Naive thymus-derived CD4-positive, alpha-beta T cell (primary cell): ENCODE measurements at places on chromosomes 4 and X. TPM values are rescaled to one million over a fixed set of nuclear protein-coding genes. Genes with fewer than 3 reads are reported as not detected.

DNA sequence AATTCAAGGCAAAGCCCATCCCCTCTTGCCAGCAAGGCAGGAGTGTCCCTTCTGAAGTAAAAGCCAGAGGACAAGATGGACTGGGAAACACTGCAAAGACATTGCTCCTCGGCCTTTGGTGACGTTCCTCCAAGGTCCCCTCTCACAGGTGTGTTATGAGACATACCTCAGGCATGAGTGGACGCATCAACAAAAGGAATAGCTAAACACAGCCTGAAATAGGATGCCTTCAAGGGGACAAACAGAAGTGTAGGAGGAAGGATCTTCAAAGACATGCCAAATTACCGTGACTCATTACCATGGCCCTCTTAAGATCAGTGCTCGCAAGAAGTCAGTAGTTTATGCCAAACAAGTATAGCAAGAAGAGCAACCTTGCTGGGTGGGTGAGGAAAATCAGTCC lies 6.0 kb upstream of the IDS start:
- peaks cover 4% of the 10 kb centered on the region for H3K4me1 ChIP-seq
- no peak for DNase-seq
- no peaks in the 10 kb centered on the region for H3K36me3 ChIP-seq
- no peak overlapping the region for H3K4me3 ChIP-seq
- H3K27ac ChIP-seq = no peak overlapping the region

GRCh38 chrX:150841456-150842197 lies 56.8 kb downstream of the CD99L2 start:
- no peaks in the 10 kb centered on the region for H3K36me3 ChIP-seq
- H3K4me1 ChIP-seq = no peaks in the 10 kb centered on the region
- no peaks in the 10 kb centered on the region for H3K27me3 ChIP-seq

- H3K4me1 ChIP-seq = peaks cover 8% of the 10 kb centered on the region
- no peak for DNase-seq
- no peak overlapping the region for H3K4me3 ChIP-seq
- H3K27ac ChIP-seq = no peak overlapping the region
- no peaks in the 10 kb centered on the region for H3K36me3 ChIP-seq
Observed at GRCh38 chrX:43809463-43809862, 72.8 kb downstream of the MAOB start.

ATP1B4 gene
- not detected for total RNA-seq

JADE3 gene
- total RNA-seq = 0.11 TPM

FGG gene
- total RNA-seq = not detected in 2 replicates
